ENCODE measurements at places on chromosomes 11 and 22.

GRCh38 chr22:32649515-32650200, 151.8 kb upstream of the TIMP3 start:
- no peak for DNase-seq

DNA sequence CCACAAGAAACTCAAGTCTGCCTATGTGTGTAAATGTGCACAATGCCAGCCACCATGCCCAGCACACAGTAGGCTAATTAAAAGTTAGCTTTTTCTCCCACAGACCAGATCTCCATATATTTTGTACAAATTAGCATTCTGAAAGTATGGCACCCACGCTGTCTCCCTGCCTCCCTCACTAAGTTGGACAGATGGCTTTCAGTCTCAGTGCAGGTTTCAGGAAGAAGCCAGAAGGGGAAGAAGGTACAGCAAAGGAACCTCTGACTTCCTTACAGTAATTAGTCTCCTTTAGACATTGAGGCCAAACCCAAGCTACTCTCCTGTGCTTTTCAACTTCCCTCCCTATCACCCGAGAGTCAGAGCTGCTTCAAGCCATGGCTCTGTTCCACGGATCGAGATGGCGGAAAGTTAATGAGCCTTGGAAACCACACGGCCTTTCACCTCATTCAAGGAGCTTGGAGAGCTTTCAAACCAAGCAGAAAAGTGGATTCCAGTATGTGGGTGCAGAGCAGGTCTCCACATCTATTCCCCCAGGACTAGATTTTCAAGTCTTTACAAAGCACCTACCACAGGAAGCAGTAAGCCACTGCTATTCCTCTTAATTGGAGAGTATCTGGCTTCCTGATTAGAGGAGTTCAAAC, 221.1 kb upstream of the NARS2 start:
- no peak for DNase-seq

GRCh38 chr11:38594895-38595294, 1996.9 kb upstream of the RAG2 start:
- DNase-seq: no peak

- DNase-seq: peak; percentile 75
These were observed 13.0 kb upstream of the CYB5R3 start for GRCh38 chr22:42661985-42662831.

GRCh38 chr11:120098503-120099020, 39.4 kb downstream of the TRIM29 start:
- DNase-seq: no peak

DNA sequence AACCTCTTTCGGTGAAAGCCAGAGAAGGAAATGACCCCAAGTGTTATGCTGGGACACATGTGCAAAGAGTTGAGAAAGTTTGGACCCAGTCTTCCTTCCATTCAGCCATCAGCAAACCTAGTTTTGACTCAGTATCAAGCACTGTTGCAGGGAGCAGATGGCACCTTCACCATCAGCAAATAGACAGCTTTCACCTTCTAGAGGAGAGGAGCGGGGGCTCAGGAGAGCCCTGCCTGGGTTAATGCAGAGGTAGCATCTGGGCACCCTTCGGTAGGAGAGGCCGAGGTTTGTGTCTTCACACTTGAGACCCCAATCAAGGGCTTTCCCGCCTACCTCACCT, 16.2 kb upstream of the MFRP start:
- no peak for DNase-seq

DNA sequence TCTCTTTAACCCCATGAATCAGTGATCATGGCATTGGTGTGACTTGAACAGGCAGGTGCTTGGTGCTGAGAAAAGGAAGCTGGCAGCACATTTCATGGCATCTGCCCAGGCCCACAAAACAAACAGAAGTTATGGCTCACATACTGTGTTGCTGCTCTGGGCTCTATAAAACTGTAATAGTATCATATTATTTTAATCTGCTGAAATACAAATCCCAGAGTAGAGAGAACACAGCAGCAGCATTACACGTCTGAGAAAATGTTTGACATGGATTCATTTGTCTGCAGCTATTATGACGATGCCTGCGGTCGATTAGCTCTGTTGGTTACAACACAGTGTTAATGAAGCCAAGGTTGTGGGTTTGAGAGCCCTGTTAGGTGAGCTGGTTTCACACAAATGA, 80.8 kb downstream of the ALX4 start:
- DNase-seq: no peak

DNA sequence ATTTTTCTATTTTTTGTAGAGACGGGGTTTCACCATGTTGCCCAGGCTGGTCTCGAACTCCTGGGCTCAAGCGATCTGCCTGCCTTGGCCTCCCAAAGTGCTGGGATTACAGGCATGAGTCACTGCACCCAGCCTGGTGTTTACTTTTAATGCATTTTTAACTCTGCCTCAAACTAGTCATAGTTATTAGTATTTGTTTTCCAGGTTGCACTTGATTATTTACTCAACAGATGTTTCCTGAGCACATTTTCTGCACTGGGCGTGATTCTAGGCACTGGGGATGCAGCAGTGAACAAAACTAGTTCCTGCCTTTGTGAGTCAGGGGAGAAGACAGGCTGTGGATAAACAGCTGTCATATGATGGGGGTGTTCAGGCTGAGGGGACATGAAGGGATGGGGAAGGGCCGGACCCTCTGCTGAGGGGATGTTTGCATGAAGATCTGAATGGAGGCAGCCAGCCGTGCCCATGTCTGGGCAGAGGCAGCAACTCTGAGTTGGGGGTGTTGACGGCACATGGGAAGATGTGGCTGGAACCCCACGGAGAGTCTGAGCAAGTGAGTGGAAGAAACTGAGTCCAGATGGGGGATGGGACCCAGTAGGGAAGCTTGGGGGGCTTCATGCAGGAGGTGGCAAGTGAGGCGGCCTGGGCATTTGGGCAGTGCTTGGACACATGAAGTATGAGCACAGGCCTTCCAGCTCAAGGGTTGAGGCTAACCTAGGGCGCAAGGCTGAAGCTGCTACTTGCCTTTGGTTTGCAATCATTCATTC, 34.4 kb downstream of the MPPED1 start:
- no peak for DNase-seq

GRCh38 chr11:128416976-128417375, 170.4 kb downstream of the ETS1 start:
- no peak for DNase-seq

GRCh38 chr22:30843245-30843644, 125.3 kb downstream of the MORC2 start:
- no peak for DNase-seq

DNA sequence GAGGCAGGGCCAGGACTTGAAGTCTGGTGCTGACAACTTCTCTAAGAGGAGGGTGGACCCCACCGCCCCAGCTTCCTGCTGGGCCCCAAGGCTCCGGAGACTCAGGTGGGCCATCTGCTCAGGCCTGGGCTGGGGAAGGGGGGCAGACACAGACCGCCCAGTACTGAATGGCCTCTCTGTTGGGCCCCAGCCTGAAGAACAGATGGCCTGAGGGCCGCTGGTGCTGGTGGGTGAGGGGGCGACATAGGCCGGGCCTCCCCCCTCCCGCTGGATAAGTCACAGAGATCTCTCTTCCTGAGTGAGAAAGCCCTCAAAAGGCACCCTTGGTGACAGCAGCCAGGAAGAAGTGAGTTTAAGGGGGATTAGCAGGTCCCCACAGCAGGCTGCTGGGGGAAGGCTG, 12.5 kb upstream of the TP53I11 start:
- no peak for DNase-seq

DNA sequence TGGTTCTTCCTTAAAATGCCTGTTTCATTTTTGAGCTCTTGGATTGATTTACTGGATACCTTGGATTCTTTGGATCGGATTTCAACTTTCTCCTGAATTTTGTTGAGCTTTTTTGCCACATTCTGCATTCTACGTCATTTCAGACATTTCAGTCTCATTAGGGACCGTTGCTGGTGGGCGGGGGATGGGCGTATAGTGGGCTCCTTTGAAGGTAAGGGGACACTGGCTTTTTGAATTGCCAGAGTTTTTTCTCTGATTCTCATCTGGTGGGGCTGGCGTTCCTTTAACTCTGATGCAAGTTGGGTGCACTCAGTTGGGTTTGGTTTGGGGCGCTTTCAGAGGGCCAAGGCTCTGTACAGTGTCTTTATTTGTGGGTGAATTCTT, 216.5 kb downstream of the DYNC2H1 start:
- no peak for DNase-seq

- DNase-seq: no peak
These were observed 12.3 kb downstream of the PDGFD start for GRCh38 chr11:104151404-104152204.

GRCh38 chr22:49262167-49262566, 565.5 kb downstream of the BRD1 start:
- DNase-seq: no peak

- no peak for DNase-seq
These were observed 8.5 kb upstream of the SCYL1 start for GRCh38 chr11:65516135-65516968.

DNA sequence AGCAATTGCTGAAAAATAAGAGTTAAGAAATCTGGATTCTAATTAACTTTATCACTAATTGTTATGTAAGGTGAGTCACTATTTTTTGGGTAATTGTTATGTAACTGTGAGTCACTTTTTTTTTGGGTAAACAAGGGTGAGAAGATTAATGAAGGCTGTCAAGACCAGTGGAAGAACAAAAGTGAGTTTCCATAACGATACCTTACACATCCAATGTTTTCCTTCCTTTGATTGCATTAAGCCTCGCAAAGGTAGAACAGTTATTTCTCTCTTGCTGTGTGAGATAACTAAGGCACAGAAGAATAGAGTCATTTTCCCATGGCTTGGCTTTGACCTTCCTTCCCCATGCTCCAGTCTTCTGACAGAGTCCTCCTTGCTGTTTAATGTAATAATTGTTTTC, 374.7 kb downstream of the DDX10 start:
- DNase-seq: no peak

GRCh38 chr22:36700711-36701670, 2.6 kb downstream of the CACNG2 start:
- no peak for DNase-seq

- DNase-seq: no peak
These were observed 78.6 kb downstream of the ME3 start for GRCh38 chr11:86593833-86594232.

- DNase-seq: no peak
These were observed 54.4 kb downstream of the FCHSD2 start for GRCh38 chr11:73087730-73088129.

- DNase-seq: peak; percentile 64
These were observed 81.7 kb upstream of the PRR5 start for GRCh38 chr22:44620129-44620840.

GRCh38 chr22:37453696-37454095, 26.4 kb upstream of the ELFN2 start:
- DNase-seq: no peak

GRCh38 chr22:23233752-23234408, 53.6 kb downstream of the BCR start:
- no peak for DNase-seq

- DNase-seq: no peak
These were observed 195.0 kb downstream of the IGLL1 start for GRCh38 chr22:23384923-23385677.
